ENCODE measurements at places on chromosomes 3 and 15. TPM values are rescaled to one million over a fixed set of nuclear protein-coding genes. Genes with fewer than 3 reads are reported as not detected.

DNA sequence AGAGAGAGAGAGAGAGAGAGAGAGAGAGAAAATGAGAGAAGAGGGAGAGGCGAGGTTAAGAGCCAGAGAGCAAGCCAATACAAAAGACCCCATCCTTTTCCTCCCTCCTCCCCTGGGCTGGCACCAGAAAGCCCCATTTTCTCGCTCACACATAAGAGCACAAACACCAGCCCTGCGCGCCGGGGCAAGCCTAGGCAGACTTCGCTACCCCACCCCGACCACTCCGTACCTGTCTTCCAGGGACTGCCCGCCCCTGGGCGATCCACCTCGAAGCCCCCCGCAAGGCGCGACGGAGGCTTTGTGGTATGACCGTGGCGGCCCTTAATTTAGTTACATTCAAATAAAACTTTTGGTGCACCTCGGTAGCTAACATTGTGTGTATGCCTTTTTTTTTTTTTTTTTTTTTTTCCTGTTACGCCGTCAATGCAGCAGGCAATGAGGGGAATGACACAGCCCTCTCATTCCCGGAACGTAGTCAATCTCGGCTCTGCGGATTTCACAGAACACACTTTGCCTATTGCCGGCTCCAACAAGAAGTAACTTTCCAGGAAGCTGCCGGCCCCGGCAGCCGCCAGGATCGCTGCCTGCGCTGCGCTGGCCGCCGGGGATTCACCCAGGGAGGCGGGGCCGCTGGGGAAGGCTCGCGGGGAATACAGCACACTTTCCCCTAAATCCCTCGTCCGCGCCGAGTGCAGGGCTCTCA is 7.7 kb downstream of the BCL6 start:
- peaks cover 21% of the 10 kb centered on the region for H3K4me1 ChIP-seq
- H3K4me3 ChIP-seq, result peak overlapping the region; percentile 79
- DNase-seq, result no peak
- H3K36me3 ChIP-seq, result no peaks in the 10 kb centered on the region
- H3K27me3 ChIP-seq, result no peaks in the 10 kb centered on the region
- peak overlapping the region; percentile 65 for H3K27ac ChIP-seq

GRCh38 chr15:56919609-56920366 is 1.3 kb downstream of the TCF12 start:
- peak; percentile 49 for DNase-seq
- H3K27ac ChIP-seq, result peak overlapping the region; percentile 86
- H3K4me1 ChIP-seq, result peaks cover 32% of the 10 kb centered on the region
- H3K27me3 ChIP-seq, result no peaks in the 10 kb centered on the region

- H3K4me3 ChIP-seq, result no peak overlapping the region
- H3K27me3 ChIP-seq, result no peaks in the 10 kb centered on the region
- H3K36me3 ChIP-seq, result peaks cover 6% of the 10 kb centered on the region
- no peak overlapping the region for H3K27ac ChIP-seq
- no peak for DNase-seq
- no peaks in the 10 kb centered on the region for H3K4me1 ChIP-seq
Observed at GRCh38 chr15:89837134-89837829, 22.6 kb upstream of the ANPEP start.

- H3K36me3 ChIP-seq, result no peaks in the 10 kb centered on the region
- H3K27me3 ChIP-seq, result no peaks in the 10 kb centered on the region
- no peak overlapping the region for H3K27ac ChIP-seq
- H3K4me3 ChIP-seq, result no peak overlapping the region
- DNase-seq, result no peak
Observed at GRCh38 chr3:184630861-184631471, 69.4 kb downstream of the EPHB3 start.

Gene PLA1A
- total RNA-seq, result not detected

GRCh38 chr15:74364936-74365597 is 2.4 kb downstream of the CYP11A1 start:
- peak overlapping the region; percentile 39 for H3K4me3 ChIP-seq
- H3K27me3 ChIP-seq, result no peaks in the 10 kb centered on the region
- H3K27ac ChIP-seq, result no peak overlapping the region
- peaks cover 3% of the 10 kb centered on the region for H3K4me1 ChIP-seq

GRCh38 chr3:140203510-140203909 is 268.5 kb downstream of the CLSTN2 start:
- no peaks in the 10 kb centered on the region for H3K4me1 ChIP-seq
- no peaks in the 10 kb centered on the region for H3K27me3 ChIP-seq
- DNase-seq, result no peak
- H3K27ac ChIP-seq, result no peak overlapping the region
- no peaks in the 10 kb centered on the region for H3K36me3 ChIP-seq

Gene LMAN1L
- total RNA-seq, result 2.5 TPM

Gene CACNA2D3
- 4.1 TPM for total RNA-seq

Gene MAGI1
- total RNA-seq, result not detected

Gene ISLR
- total RNA-seq, result not detected

DNA sequence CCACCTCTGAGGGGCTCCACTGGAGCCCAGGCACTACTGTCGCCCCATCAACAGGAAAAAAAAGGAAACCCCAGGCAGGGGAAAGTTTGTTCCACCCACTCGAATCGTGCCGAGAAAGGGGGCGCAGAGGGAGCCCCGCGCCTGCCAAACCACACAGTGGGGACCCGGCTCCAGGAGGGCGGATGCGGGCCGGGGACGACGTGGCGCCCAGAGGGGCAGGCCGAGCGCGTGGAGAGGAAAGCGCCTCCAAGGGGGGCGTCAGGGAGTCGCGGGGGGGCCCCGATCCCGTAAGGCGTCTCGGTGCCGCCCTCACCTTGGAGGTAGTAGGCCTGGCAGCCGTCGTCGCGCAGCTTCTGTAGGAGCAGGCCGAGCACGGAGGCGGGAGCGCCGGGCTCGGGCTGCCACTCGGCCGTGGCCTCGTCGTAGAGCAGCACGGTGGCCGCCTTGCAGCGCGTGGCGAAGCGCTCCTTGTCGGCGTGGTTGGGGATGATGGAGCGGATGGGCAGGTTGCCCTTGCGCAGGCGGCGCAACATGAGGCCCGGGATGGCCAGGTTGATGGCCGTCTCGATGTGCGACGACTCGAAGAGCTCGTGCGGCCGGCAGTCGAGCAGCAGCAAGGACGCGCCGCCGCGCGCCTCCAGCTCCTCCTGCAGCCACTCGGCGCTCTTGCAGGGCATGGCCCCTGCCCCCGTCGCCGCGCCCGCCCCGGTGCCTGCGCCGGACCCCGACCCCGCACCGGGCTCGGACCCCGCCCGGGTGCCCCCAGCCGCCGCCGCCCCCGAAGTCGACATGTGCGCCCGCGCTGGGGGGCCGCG is 627 bp downstream of the DUSP7 start:
- peaks cover 48% of the 10 kb centered on the region for H3K4me1 ChIP-seq
- peak overlapping the region; percentile 77 for H3K4me3 ChIP-seq
- H3K36me3 ChIP-seq, result no peaks in the 10 kb centered on the region
- no peaks in the 10 kb centered on the region for H3K27me3 ChIP-seq
- H3K27ac ChIP-seq, result peak overlapping the region; percentile 80

- no peak for DNase-seq
- H3K27ac ChIP-seq, result no peak overlapping the region
- H3K27me3 ChIP-seq, result no peaks in the 10 kb centered on the region
- no peak overlapping the region for H3K4me3 ChIP-seq
Observed at GRCh38 chr3:1962396-1963088, 136.1 kb upstream of the CNTN4 start.

DNA sequence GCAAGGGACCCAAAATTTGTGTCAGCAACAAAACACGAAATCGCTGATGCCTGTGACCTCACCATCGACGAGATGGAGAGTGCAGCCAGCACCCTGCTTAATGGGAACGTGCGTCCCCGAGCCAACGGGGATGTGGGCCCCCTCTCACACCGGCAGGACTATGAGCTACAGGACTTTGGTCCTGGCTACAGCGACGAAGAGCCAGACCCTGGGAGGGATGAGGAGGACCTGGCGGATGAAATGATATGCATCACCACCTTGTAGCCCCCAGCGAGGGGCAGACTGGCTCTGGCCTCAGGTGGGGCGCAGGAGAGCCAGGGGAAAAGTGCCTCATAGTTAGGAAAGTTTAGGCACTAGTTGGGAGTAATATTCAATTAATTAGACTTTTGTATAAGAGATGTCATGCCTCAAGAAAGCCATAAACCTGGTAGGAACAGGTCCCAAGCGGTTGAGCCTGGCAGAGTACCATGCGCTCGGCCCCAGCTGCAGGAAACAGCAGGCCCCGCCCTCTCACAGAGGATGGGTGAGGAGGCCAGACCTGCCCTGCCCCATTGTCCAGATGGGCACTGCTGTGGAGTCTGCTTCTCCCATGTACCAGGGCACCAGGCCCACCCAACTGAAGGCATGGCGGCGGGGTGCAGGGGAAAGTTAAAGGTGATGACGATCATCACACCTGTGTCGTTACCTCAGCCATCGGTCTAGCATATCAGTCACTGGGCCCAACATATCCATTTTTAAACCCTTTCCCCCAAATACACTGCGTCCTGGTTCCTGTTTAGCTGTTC is 34.9 kb downstream of the CHDH start:
- H3K4me1 ChIP-seq, result no peaks in the 10 kb centered on the region
- no peak for DNase-seq
- H3K36me3 ChIP-seq, result no peaks in the 10 kb centered on the region

DNA sequence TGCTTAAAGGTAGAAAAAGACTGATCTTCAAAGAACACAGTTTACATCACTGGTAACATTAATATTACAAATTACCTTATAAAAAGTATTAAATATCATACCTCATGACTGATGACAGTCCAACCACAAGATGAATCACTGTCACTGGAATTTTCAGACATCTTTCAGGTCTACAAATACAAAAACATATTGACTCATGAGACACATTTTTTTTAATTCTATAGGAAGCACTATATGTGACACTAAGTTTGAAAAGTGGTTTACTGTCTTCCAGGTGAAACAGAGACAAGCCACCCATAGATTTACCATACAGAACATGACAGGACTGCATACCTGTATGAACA is 18.9 kb downstream of the CCPG1 start:
- DNase-seq, result no peak
- H3K27ac ChIP-seq, result peak overlapping the region; percentile 8
- H3K36me3 ChIP-seq, result peaks cover 14% of the 10 kb centered on the region

GRCh38 chr3:78165876-78166275 is 1126.0 kb downstream of the ROBO2 start:
- no peaks in the 10 kb centered on the region for H3K27me3 ChIP-seq
- DNase-seq, result no peak
- H3K4me3 ChIP-seq, result no peak overlapping the region
- H3K36me3 ChIP-seq, result no peaks in the 10 kb centered on the region
- no peak overlapping the region for H3K27ac ChIP-seq

GRCh38 chr3:30924763-30925162 is 30.3 kb upstream of the GADL1 start:
- H3K36me3 ChIP-seq, result no peaks in the 10 kb centered on the region
- no peaks in the 10 kb centered on the region for H3K4me1 ChIP-seq
- H3K27me3 ChIP-seq, result no peaks in the 10 kb centered on the region
- H3K4me3 ChIP-seq, result no peak overlapping the region
- H3K27ac ChIP-seq, result no peak overlapping the region

Gene PIF1
- 0.34 TPM for total RNA-seq

- peaks cover 8% of the 10 kb centered on the region for H3K4me1 ChIP-seq
- no peaks in the 10 kb centered on the region for H3K27me3 ChIP-seq
- DNase-seq, result peak; percentile 9
- peaks cover 6% of the 10 kb centered on the region for H3K36me3 ChIP-seq
- peak overlapping the region; percentile 72 for H3K4me3 ChIP-seq
Observed at GRCh38 chr3:100335434-100335833, 877 bp downstream of the NIT2 start.

Gene PCLAF
- 1.1 TPM for total RNA-seq

- no peak overlapping the region for H3K4me3 ChIP-seq
- no peak for DNase-seq
- no peaks in the 10 kb centered on the region for H3K36me3 ChIP-seq
- no peaks in the 10 kb centered on the region for H3K27me3 ChIP-seq
- H3K27ac ChIP-seq, result no peak overlapping the region
Observed at GRCh38 chr15:85414495-85414894, 34.1 kb downstream of the AKAP13 start.

DNA sequence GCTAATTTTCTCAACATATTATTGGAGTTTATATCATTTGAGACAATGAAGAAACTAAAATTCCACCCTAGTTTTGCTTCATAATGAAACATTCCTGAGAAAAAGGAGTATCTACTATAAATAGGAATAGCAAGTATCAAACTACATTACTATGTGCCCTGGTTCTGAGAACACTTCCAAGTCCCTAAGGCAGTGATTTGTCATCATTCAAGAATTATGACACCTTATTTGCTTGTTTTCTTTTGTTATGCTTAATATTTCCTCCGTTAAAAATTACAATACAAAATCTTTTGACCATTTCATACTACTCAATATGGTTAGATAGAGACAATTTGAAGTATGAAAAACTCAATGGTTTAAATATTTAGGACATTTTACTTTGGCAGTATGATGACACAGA is 707.8 kb upstream of the GOLIM4 start:
- H3K36me3 ChIP-seq, result no peaks in the 10 kb centered on the region
- H3K27me3 ChIP-seq, result no peaks in the 10 kb centered on the region
- no peak overlapping the region for H3K27ac ChIP-seq
- no peak for DNase-seq

DNA sequence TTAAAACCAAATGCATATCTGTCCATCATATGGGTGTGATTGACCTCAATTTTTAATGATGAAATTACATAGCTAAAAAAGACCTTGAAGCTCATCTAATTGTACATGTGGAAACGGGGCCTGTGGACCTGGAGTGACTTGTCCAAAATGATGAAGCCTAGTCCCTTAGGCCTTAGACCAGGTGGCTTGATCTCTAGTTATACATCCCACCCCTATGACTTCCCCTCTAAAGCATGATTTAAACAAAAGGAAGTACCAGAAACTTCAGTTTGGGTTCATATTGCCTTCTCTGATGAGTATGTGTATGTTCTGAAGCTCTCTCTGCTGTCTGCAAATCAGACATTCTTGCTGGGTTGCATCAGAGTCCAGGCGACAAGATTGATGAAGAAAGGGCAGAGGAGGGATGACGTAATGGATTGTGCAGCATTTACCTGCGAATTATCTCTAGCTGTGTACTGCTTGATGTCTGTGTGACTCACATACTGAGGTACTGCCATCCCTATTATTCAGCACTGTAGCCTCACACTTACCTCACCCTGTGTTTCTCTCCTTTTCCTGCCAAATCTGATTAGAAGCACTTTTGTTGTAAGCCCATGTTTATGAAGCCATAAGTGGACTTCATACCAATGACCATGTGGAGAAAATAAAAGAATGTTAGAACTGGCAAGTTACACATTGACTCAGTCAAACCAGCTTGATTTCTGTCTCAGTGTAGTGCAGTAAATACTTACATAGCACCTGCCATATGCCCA is 111.5 kb downstream of the FILIP1L start:
- no peaks in the 10 kb centered on the region for H3K4me1 ChIP-seq
- H3K36me3 ChIP-seq, result no peaks in the 10 kb centered on the region
- DNase-seq, result no peak
- no peak overlapping the region for H3K4me3 ChIP-seq

Gene FBXW12
- not detected for total RNA-seq

GRCh38 chr3:181457190-181457589 is 254.5 kb upstream of the SOX2 start:
- H3K27ac ChIP-seq, result no peak overlapping the region
- no peaks in the 10 kb centered on the region for H3K4me1 ChIP-seq
- no peaks in the 10 kb centered on the region for H3K36me3 ChIP-seq
- H3K27me3 ChIP-seq, result no peaks in the 10 kb centered on the region
- H3K4me3 ChIP-seq, result no peak overlapping the region
- DNase-seq, result no peak

Data from naive thymus-derived CD4-positive, alpha-beta T cell (primary cell).